ENCODE measurements at places on chromosomes 12 and 14.

DNA sequence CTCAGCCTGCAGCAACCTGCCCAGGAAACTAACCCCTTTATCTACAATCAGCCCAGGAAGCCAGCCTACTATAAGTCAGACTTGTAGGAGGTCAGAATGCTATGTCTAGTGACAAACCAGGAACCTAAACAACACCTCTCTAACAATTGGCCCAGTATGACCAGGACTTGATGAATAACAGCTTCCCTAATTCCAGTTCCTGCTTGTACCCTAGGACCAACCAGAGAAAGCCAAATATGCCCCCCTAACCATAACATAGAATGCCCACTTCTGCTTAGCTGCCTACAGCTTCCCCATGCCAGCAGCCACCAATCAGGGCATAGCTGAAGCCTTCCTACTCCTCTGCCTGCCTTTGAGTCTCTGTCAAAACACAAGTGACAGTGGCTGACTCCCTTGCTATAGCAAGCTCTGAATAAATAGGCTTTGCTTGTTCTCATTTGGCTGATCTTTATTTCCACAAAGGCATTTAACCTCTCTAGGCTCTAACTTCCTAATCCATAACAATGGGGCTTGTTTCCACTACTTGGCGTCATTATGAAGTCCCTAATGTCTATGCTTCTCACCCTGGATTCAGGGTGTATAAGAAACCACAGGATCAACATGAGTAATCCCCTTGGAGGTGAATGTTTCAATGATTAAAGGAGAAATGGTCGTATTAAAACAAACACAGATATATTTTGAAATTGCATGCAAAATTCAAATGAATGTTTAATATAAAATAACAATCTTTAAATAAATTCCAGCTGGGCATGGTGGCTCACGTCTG, 220.2 kb downstream of the ANO6 start:
- no peak for DNase-seq

DNA sequence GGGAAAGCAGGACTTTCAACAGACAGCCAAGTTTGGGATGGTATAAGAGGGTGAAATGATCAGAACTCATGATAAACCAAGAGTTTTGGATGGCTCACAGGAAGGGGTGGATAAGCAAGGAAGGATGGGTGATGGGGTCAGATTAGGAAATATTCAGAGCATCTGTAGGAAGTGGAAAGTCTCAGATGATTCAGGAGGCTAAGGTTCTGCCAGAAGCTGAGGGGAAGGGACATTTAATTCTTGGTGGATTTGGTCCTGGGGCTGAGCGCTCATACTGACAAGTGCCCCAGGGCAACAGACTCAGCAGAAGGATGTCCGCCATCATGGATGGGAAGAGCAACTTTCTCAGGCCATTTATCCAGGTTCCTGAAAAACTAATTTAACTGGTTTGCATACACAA, 28.4 kb upstream of the BDKRB2 start:
- no peak for DNase-seq

DNA sequence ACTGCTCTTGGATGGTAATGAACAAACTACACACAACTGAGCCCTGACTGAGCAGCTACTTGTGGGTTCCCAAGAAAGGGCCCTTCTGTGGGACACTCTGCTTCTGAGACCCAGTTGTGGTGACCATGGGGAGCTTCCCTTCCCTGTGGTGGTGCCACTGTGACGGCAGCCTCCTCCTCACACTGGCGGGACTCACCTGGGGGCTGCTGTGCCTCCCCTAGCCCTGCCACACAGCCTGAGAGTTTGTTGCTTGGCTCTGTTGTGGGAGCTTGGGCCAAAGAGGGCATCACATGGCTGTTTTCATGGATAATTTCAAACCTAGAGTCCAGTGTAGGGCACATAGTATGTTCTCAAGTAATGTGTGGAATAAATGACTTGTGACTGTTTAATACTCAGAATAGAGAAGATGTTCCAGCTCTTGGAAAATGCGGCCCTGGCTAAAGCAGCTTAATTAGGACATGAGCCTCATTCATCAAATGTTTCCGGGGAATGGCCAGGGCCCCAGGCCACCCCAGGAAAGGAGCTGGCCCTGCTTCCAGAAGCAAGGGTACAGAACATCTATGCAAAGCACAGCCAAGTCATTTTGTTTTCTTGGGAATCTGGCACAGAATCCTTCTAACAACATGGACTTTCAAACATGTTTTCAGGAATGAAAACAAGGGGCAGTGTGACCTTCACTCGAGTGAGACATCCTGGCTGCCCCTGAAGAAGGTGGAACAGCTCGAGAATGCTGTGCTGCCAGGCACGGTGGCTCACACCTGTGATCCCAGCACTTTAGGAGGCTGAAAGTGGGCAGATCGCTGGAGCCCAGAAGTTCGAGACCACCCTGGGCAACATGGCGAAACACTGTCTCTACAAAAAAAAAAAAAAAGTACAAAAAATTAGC, 21.2 kb downstream of the ZFYVE21 start:
- DNase-seq = no peak

DNA sequence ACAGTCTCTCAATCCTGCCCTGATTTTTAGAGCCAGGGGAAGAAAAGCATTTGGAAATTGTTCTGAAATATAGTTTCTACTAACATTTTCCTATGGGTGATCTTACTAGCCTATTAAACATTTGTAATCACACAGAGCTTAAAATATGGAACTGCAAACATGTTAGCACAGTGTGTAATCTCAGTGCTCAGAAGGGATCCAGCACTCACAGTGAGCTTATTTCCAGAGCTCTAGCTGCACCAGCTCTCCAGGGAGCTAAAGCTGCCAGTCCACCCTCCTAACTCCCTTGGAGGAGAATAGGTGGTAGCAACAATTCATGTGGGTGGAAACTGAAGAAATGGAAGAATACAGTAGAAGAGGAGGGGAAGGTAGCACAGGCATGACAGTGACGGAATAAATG, 64.9 kb upstream of the SYT1 start:
- DNase-seq = no peak

- DNase-seq = no peak
Observed at GRCh38 chr12:102479099-102479885, 1.1 kb downstream of the IGF1 start.

- no peak for DNase-seq
Observed at GRCh38 chr14:99808515-99808914, 15.3 kb downstream of the EML1 start.

DNA sequence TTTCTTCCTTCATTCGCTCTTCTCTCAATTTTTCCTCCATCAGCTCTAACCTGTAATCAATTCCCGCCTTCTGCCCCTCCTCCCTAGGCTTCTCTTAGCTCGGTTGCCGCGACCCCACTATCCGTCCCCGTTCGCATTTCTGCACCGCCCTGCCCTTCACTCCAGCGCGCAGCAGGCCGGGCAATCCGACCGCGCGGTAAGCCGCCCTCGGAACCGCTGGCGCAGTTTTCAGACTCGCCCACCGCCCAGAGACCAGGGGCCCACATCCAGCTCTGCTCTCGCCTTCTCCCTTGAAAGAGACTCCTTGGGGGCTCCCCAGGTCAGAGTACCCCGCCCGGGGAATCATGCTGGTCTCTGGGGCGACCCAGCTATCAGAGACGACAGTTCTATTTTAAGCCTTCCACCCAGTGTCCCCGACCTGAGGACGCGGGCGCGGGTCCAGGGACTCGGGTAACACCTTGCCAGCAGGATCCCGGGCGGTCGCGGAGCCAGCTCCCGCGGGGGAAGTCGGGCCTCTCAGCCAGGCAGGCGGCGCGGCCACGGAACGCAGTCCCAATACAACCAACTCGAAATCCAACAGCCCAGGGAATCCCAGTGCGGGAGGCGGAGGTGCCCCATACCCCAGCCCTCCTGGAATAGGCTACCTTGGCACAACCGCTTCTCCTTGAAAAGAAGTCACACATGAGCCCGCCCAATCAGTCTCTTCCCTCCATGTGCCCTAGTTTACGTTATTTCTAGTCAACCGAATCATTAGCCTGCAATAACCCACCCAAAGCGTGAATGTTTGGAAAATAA, 5.7 kb upstream of the SLC38A4 start:
- DNase-seq = no peak

GRCh38 chr14:74302152-74302628, 544 bp downstream of the ABCD4 start:
- DNase-seq = peak; percentile 59

- no peak for DNase-seq
Observed at GRCh38 chr14:90815572-90815821, 733 bp downstream of the TTC7B start.

GRCh38 chr14:68331991-68332390, 460.9 kb downstream of the ZFP36L1 start:
- no peak for DNase-seq

DNA sequence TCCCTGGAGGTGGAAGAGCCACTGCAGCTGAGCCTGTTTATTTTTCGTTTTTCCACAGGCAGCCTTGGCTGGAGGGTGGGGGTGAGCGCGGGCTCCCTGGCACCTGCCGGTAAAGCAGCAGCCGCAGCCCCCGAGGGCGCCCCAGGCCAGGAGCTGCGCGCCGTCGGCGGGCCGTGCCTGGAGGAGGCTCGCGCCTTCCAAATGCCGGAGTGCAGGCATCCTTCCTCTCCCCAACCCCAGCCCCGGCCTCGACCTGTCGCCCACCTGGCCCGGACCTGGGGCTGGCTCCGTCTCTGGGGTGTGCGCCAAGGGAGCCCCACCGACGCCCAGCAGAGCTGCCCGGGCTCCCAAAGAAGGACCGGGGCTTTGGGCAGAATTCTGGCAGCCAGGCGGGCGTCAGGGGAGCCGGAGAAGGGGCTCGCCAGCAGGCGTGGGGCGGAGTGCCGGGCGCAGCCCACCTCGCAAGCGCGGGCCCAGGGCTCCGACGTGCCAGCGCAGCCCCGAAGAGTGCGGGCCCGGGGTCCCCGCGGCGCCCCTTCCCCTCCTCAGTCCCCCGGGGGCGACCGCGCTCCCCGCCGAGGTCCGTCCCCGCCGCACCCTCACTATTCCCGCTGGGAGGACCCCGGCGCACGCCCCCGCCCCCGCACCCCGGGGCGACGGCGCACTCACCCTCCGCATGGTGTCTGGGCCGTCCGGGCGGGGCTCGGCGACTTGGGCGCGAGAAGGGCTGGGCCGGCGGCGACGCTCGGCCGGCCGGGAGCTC, 130.3 kb downstream of the NDUFA12 start:
- DNase-seq = no peak

DNA sequence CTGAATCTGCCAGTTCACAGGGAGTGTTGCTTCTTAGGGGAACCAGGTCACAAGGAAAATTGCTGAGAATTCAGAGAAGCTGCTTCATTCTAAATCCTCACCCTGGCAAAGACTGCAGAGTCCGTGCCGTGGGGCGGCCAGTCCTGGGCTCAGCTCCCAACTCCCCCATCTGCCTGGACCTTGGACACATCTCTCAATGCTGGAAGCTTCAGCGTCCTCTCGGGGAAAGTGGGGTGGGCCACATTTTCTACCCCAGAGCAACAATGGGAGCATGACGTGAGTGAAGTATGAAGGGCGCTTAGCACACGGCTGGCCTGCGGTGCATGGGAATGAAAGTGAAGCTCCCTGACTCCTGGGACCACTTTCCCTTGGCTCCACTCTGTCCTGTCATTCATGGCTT, 31.2 kb downstream of the HVCN1 start:
- DNase-seq = no peak

- DNase-seq = no peak
Observed at GRCh38 chr12:39807043-39807442, 187.4 kb upstream of the ABCD2 start.

- DNase-seq = peak; percentile 59
Observed at GRCh38 chr14:55160989-55161388, 30.4 kb downstream of the DLGAP5 start.

DNA sequence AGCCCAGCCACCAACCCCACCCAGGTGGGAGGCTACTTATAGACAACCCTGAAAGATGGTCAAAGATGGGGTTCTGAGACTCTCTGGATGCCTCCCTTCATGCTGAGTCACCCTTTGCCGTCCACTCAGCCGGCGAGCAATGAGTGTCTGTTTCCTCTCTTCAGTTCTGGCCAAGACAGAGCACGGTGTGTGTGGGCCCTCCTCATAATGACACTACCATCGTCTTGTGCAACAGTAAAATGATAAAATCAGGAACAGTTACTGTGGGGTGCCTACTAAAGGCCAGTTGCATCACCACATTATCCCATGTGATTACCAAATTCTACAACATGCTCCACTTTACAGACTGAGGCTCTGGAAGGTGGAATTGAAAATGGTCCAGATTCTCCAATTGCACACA, 7.0 kb upstream of the BDKRB1 start:
- DNase-seq = no peak

DNA sequence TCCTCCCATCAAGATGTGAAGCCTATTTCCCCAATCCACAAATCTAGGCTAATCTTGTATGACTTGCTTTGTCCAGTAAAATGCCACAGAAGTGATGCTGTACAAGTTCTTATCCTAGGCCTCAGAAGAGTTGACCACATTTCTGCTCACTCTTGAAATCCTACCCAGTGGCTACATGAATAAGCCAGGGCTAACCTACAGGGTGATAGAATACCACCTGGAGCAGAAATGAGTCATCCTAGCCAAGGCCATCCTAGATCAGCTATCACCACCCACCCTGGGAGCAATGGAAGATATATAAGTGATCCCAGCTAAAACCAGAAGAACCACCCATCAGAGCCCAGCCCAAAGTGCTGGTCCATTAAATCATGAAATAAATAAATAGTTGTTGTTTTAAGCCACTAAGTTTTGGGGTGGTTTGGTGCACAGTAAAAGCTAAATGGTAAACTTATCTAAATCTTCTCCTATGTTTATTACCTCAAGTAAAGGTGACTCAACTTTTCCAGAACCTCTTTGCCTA, 105.1 kb downstream of the RPS29 start:
- DNase-seq = no peak

DNA sequence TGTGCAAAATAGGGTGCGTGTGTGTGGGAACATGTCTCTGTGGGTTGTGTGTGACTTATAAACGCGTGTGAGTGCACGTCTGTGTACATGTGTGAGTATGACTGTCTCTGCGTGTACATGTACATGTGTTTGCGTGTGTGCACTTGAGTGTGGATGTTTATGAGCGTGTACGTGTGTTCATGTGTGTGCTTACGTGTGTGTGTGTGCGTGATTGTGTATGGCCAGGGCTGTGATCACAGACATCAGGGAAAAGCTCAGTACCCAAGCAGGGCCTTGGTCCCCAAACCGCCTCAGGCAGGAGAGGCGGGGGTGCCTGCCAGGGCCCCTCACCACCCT, 326.3 kb upstream of the DIO3 start:
- no peak for DNase-seq

DNA sequence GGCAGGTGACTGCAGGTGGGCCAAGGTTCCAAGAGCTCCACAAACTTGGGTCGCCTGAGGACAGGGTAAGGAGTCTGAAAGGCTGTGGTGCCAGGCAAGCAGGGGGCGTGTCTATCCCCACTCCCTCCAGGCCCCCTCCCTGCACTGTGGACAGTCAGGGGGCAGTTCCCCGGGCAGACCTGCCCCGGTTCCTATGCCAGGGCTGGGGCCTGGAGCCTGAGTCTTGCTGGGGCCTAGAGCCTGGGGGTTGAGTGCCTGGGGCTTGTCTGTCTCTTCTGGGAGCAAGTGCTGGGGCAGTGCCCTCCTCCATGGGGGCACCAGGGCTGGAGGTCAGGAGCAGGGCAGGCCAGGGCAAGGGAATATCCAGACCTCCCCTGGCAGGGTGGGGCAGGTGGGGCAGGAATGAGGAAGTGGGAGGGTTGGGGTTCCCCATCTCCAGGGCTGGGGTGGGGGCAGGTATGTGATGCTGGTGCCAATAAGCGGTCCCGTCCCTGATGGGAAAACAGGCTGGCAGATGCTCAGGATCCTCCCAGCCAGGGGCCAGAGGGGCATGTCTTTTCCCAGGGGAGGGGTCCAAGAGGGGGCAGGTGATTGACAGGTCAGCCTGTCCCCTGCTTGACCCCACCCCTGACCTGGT, 11.9 kb upstream of the TNFAIP2 start:
- no peak for DNase-seq

GRCh38 chr12:112514926-112515642, 96.3 kb downstream of the PTPN11 start:
- no peak for DNase-seq

Measured in CD4-positive, alpha-beta T cell treated with Interleukin-15 for 4 hours (primary cell).